ENCODE measurements at places on chromosomes 7 and 10.

DNA sequence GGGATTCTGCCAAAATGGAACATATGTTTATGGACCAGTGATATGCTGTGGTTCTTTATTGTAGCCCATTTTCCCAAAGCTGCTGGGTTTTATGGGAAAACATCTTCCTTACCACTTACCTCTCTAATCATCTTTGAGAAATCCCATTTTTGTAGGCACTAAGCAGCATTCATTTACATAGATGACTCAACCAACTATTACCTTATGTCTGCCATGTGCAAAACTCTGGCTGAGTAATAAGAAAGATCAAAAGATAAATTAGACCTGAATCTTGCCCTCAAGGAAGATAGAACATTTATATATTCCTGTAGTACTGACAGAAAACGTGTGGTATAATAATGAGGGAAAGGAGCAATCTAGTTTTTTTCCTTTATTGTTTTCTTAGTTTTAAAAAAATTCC, 24.3 kb downstream of the CBLL1 start:
- no peak for DNase-seq

- DNase-seq: no peak
Measured at GRCh38 chr7:101155303-101155702, 1.0 kb downstream of the AP1S1 start.

DNA sequence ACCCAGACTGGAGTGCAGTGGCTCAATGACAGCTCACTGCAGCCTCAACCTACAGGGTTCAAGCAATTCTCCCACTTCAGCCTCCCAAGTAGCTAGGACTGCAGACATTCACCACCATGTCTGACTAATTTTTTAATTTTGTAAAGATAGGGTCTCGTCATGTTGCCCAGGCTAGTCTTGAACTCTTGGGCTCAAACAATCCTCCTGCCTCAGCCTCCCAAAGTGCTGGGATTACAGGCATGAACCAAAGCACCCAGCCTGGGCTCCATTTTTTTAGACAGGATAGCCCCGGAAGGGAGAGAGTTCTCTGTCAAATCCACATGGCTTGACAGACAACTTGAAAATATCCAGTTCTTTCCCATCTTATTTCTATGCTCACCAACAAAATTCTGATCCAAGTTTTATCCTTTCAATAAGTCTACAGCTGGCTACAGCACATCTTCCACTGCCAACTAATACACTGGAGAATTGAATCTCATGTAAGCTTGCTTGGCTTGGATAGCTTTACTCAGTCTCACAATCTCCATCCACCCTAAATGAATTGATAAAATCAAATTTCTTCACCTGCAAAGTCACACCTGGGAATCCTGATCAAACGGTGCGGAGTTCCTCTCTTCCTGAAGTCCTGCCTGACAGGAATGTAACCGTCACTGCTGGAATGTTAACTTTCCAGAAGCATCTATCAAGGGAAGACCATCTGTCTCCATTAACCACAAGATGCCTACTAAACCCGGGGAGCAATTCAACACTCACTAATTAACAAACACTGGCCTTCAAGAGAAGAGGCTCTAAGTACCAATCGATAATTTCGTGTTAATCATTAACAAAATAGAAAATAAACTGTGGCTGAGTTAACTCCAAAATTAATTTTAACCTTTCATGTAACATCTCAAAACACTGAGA, 239.7 kb upstream of the MKLN1 start:
- DNase-seq: peak; percentile 20

DNA sequence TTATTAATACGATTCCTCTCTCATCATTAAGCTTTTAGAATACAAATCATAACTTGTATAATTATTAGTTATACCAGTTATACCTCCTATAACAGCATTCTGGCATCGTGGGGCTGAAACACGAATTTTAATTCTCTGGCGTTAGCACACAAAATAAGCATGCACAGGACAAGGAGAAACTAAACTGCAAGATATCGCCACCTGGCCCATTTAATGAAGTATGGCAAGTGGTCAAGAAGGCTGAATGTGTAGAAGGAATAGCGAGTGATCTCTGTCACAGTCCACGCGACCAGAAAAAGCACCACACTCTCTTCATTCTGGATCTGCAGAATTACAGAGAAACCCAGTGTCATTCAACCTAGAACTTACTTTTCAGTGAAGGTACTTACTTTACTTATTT, 18.1 kb downstream of the HACD1 start:
- DNase-seq: peak; percentile 2

DNA sequence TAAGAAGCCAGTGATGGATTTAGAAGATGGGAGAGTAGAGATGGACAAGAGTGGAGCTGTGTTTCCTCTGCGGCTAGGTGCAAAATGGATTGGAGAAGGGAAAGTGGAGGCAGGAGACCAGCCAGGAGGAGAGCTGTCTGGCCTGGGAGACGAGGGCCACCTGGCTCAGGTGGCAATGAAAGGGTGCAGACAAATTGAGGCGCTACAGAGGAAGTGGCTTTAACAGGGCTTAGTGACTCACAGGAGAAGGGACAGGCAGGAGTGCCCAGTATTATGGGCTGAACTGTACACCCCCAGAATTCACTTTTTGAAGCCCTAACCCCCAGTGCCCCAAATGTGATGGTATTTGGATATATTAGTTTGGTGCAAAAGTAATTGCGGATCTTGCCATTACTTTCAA, 65.6 kb upstream of the DUSP5 start:
- DNase-seq: no peak

- peak; percentile 24 for DNase-seq
Measured at GRCh38 chr7:17444673-17445072, 146.2 kb downstream of the AHR start.

GRCh38 chr7:33941418-33941817, 36.1 kb downstream of the BMPER start:
- no peak for DNase-seq

DNA sequence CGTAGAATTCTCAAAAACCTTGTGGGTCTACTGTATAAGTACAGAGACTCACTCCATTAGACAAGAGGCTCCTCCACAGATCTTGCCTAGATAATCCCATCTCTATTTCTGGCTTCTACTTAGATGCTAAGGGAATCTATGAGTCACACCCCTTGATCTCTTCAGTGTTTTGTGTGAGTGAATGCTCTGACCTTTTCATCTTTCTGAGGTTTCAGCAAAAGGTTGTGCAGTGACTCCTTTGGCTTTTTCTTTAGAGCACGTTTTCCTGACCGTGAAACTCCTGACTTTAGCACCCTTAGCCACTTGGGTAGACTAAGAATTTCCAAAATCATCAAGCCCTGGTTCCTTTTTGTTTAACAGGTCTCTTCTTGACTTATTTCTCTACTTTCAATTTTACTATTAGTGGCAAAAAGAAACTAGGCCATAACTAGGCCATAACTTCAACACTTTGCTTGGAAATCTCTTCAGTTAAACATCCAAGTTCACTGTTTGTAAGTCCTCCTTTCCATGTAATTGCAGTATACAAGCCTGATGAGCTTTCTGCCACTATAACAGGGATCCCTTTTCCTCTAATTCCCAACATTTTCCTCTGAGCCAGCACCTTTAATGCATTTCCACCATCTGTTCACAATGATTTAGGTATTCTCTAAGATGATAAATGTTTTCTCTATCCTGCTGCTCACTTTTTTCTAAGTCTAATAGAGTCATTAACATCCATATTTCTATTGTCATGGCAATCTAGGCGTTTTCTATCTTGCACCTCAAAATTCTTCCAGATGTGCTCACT, 19.4 kb downstream of the COPG2 start:
- peak; percentile 46 for DNase-seq

GRCh38 chr10:25441270-25441669, 266.5 kb downstream of the GPR158 start:
- no peak for DNase-seq

GRCh38 chr10:95840121-95840520, 67.7 kb upstream of the CC2D2B start:
- DNase-seq: no peak

- DNase-seq: no peak
Measured at GRCh38 chr7:25663877-25664276, 435.6 kb upstream of the NPVF start.

DNA sequence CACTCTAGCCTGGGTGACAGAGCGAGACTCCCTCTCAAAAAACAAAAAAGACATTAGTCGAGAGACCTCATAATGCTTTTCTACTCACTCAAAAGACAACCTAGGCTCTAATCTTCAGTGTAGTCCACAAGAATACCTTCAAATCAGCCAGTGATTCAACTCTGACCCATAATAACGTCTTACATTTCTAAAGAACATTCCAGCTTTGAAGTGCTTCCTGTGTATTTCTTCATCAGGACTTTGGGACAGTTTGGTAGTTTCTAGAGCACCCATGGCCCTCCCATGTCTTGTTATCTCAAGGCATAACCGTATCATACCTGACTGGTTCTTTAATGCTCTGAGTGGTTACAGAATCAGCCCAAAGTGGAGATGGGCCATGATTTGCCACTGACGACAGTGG, 221.3 kb downstream of the SKIDA1 start:
- DNase-seq: peak; percentile 44

DNA sequence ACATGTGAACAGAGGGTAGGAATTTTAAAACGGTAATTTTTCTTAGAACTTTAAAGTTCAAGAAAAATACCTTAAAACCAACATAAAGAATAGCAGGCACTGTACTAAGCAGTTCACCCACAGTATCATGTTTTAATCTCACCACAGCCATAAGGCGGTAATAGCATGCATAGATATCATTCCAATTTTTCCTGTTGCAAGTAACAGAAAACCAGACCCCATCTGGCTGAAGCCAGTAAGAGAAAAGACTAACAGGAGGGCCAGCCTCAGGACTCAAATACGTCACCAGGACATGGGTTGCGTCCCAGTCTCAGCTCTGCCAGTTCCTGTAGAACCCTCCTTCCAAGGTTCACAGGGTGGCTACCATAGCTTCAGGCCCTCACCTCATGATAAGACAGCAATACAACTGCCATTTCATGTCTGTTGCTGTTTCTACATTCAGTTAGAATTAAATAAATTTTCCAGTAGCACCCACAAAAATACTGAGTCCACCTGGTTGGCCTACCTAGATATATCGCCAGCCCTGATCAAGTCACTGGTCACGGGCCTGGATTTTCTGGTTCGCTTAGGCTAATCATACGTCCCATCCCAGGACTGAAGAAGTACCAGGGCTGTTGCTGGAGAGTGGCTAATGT, 2.0 kb upstream of the RNF32 start:
- DNase-seq: no peak

- no peak for DNase-seq
Measured at GRCh38 chr7:101597941-101598340, 31.2 kb downstream of the MYL10 start.

GRCh38 chr7:80277434-80278427, 143.1 kb downstream of the GNAI1 start:
- peak; percentile 82 for DNase-seq

- no peak for DNase-seq
Measured at GRCh38 chr10:5184987-5185775, at the start of gene AKR1C8. AKR1C8 (minus strand) TSS chr10:5185150; CDS start chr10:5185104, 46 bp downstream.

DNA sequence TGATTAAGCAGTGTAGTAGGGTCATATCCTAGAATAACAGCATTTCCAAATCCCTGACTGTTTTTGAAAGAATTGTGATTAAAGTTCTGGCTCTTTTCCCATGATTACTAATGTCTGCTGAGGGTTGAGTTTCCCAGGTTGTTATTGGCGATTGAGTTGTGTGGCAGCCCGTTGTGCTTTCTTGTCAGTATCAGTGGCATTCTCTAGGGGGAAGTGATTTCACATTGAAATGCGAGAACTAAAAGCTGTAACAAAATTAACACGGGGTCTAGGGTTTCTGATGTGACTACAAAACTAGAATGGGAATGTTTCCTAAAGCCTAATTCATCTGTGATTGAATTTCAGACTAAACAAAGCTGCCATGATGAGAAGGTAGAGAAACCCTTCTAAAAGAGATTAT, 349.4 kb downstream of the EXOC4 start:
- DNase-seq: peak; percentile 52

DNA sequence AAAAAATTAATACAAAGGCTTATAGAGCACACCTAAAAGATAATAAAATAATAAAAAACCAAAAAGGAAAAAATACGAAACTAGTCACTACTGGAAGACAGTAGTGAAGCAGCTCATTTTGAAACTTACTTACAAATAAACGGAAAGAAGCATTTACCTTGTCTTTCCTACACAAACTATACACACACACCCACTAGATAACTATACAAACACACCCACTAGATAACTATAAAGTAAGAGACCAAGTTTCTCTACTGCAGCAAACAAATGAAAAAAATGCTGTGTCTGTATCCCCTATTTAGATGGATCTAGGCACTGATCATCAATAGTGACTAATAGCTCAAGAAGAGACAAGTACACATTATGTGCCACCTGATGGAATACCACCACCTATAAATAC, 49.2 kb downstream of the KIF5B start:
- DNase-seq: no peak

- DNase-seq: no peak
Measured at GRCh38 chr7:106488465-106488864, 172.5 kb downstream of the CCDC71L start.

GRCh38 chr10:3777981-3778691, 6.9 kb downstream of the KLF6 start:
- DNase-seq: no peak

- DNase-seq: no peak
Measured at GRCh38 chr7:124428781-124429180, 336.8 kb downstream of the GPR37 start.

- DNase-seq: no peak
Measured at GRCh38 chr7:117759950-117760640, 113.1 kb downstream of the CTTNBP2 start.

- DNase-seq: no peak
Measured at GRCh38 chr10:59499460-59499859, 137.1 kb upstream of the FAM13C start.

DNA sequence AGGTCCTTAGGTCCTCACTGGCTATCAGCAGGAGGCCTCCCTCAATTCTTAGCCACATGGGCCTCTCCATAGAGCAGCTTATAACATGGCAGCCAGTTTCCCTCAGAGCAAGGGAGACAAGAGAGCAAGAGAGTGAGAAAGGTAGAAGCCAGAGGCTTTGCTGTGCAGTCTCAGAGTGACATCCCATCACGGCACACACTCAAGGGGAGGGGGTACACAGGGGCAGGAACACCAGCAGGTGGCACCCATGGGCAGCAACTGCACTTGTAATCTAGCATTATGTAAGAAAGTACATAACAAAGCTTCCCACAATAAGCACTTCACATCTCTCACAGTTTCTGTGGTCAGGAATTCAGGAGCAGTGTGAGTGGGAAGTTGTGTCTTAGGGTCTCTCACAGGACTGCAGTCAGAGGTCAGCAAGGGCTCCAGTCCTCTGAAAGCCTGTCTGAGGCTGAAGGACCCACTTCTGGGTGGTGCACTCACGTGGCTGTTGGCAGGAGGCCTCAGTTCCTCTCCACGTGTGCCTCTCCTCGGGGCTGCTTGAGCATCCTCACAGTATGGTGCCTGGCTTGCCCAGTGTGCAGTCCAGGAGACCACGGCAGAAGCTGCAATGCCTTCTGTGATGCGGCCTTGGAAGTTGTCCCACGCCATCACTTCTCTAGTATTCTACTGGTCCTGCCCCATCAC, 159.4 kb downstream of the OAT start:
- DNase-seq: no peak

DNA sequence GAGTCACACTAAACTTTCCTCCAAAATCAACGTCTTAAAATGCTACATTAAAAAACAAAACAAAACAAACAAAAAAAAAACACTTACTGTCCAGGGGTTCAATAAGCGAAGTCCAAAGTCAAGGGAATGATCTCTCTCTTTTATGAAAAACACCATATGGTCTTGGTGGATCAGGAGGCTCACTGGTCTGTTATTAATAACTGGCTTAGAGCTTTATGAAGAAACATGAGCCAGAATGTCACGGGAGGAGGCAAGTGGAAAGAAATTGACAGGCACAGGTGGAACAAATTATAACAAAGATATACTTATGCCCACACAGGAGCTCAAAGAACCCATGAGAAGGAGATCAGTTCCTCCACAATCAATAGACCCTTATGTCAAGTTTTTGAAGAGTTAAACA, at the start of gene MRLN:
Gene MRLN, minus strand, starts transcription at position 189 of the 400 bp plus-strand sequence.
- no peak for DNase-seq

GRCh38 chr7:74094224-74095101, 10.9 kb downstream of the LIMK1 start:
- DNase-seq: peak; percentile 89
